ENCODE measurements at places on chromosomes 12 and 14.

GRCh38 chr12:89936631-89937030 lies 228.0 kb upstream of the ATP2B1 start:
- DNase-seq: no peak

- no peak for DNase-seq
Observed at GRCh38 chr12:1205512-1206060, 214.6 kb downstream of the ERC1 start.

DNA sequence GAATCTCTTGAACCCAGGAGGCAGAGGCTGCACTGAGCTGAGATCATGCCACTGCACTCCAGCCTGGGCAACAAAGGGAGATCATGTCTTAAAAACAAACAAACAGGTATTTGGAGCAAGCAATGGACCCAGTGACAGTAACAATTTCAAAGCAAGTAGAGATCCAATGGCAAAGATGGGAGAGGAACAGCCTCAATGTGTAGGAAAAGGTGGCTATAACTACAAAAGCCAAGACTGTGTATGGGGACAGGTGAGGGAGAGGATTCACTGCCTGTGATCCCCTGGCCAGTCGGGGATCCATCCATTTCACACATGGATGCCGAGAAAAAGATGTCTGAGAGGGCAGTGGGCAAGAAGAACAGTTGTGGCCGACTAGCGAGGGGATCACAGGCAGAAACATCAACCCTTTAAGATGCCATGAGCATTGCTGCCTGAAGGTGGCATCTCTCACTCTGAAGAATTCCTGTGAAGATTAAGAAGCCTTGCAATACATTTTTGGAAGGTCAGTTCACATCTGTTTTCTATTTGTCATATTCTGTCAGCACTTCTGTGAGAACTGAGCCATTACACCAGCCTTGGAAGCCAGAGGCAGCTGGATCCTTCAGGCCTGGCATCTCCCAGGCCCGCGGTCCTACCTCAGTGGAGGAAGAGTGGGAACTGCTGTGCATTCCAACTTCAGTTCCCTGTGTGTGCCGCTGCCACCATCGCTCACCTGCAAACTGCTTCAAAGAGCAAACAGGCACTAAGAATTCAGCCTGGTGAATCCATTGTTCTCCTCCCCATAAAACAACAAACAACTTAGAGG lies 54.5 kb upstream of the FRS2 start:
- DNase-seq: peak; percentile 96

DNA sequence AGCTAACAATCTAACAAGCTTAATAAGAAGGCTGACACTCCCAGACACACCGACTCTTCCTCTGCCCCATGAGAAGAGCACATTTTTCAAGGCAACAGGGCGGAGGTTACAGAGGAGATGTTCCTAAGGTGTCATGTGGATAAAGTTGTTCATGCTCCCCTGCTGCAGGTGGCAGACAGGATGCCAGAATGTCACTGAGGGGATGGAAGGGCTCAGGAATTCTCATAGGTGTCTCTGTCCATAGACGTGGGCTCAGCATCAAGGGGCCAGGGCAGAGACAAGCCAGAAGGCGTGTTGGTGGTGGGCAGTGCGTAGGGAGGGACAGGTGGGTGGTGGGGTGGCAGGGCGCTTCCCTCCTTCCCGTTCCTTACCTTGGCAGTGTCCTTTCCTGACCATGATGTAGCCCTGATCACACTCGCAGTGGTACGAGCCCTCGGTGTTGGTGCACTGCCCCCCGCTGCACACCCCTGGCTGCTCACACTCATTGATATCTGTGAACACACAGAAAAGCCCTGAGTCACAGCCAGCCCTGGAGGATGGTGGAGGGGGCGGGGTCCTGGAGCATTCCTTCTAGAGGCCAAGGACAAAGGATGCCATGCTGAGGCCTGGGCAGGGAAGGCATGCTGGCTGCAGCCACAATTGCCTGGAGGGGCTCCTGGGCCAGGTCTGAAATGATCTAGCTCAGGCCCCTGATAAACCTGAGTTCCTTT lies 23.0 kb downstream of the ISCA2 start:
- peak; percentile 31 for DNase-seq

DNA sequence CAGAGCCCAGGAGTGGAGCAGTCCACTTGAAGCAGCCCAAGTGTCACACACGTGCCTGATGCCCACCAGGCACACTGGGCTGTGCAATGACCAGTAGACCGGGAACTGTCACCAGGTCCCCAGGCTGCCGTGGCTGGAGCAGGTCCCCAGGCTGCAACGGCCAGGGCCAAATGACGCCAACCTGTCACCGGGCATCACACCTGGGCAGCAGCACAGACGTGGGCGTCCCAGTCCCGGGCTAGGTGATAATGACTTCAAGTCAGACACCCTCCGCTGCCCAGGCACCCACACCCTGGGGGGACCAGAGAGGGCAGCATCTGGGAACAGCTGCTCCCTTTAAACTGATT lies 30.6 kb upstream of the MMP17 start:
- no peak for DNase-seq

DNA sequence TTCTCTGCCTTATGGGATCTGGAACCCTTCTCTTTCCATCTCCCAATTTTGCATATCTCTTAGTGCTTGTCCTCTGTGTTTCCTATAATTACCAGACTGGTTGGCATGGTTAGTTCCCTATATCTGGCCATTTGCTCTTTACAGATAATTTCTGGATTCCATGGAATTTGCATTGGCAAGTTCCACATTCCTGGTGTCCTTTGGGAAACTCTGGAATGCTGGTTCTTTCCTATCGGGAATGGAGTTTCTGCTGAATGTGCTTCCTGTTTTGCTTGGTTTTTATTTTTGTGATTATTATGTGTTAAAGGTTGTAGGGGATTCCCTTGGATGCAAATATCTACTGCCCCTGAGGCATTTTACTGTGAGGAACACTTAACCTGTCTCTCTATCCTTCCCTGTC lies 193.0 kb upstream of the BTG1 start:
- peak; percentile 20 for DNase-seq

DNA sequence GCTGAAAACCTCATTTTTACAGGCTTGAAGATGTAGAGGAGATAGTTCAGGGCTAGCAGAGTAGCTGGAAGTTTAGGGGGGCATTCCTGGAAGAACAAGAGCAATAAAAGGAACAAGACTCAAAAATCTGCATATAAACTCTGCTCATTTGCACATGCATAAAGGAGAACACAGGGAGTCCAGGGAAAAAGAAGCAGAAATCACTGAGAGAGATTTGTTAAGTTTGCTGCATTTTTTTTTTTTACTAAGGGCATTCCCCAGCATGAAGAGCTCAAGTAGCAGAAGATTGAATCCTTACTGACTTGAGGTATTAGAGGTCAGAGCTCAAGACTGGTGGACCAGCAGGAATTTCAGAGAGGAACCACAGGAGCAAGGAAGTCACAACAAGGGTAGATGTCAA lies 28.2 kb upstream of the BCL11B start:
- no peak for DNase-seq

DNA sequence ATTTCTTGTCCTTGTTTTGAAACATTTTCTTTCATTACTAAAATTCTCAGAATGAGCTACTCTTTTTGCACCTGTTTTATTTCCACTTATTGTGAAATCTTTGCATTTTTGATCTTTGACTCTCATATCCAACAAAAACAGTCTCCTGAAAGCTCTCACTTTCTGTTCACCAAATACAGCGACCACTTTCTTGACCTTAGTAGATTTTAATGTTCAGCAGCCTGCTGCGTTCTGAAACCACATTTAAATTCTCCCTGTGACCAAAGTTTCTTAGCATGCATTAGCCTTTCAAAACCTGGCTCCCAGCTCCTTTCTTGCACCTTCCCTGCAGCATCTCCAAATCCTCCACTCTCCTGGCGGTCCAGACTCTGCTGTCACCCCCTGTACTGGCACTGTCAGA lies 404.4 kb upstream of the PDE3A start:
- DNase-seq: no peak

DNA sequence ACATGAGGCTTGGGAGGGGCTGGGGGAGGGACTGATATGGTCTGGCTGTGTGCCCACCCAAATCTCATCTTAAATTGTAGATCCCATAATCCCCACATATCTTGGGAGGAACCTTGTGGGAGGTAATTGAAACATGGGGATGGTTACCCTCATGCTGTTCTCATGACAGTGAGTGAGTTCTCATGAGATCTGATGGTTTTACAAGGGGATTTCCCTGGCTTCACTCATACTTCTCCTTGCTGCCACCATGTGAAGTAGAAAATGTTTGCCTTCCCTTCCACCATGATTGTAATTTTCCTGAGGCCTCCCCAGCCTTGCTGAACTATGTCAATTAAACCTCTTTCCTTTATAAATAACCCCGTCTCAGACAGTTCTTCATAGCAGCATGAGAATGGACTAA lies 362.9 kb downstream of the PCNX1 start:
- DNase-seq: no peak

- no peak for DNase-seq
Observed at GRCh38 chr14:56891226-56891625, 80.9 kb upstream of the OTX2 start.

DNA sequence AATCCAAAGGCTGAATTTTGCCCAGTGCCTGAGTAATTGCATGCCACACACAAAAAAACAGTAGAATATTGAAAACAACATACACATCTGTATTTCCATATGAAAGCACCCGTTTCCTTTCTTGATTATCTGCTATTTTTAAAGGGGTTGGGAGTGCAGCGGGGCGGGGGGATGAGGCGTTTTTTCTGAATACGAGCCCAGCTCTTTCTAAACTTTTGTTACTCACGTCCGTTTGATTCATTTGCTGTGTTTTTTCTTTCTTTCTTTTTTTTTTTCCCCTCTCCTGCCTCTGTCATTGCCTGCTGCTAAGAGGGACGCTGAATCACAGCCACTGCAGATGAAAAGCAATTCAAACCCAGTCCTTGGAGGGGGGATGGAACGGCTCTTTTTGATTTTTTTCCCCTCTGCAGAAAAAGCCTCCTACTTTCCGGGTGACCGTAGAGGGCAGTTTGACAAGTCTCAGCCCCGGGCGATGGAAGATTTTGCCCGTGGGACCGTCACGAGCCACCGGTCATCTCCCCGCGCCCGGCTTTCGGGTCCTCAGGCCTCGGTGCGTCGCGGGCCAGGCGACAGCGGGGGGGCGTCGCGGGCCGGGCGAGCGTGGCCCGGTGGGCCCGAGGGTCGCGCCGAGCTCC lies 572 bp upstream of the RASSF8 start:
- peak; percentile 83 for DNase-seq

- no peak for DNase-seq
Observed at GRCh38 chr12:3980504-3981272, 107.5 kb upstream of the PARP11 start.

GRCh38 chr12:121543786-121544185 lies 37.0 kb downstream of the KDM2B start:
- no peak for DNase-seq

DNA sequence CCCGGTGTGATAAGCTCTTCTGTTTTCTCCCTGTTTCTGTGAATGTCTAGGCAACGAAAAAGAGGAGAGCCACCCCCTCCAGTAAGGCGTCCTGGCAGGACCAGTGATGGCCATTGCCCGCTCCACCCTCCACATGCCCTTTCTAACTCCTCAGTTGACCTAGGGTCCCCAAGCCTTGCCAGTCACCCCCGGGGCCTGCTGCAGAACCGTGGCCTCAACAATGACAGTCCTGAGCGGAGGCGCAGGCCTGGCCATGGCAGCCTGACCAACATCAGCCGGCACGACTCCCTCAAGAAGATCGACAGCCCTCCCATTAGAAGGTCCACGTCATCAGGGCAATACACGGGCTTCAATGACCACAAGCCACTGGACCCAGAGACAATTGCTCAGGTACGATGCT lies 94.3 kb downstream of the KICS2 start:
- DNase-seq: no peak

DNA sequence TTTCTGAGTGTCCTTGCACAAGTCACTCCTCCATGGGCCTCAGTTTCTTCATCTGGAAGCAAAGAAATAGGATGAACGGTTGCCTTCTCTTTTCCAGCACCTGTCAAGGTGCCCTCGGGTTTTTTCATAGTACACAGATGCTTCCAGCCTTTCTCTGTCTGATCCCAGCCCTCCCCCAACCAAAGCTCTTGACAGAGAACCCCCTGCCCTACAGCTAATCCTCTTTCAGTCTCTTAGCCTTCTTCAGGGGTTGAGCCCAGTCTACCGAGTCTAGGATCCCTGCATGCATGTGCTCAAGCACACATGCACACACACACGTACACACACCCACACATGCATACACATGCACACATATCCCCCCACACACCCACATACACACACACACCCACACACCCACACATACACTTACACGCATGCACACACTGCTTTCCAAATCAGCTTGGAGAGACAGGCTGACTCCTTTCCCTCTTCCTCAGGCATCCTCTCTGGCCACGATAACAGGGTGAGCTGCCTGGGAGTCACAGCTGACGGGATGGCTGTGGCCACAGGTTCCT lies 4.7 kb downstream of the CDCA3 start:
- DNase-seq: no peak

GRCh38 chr14:81157431-81157830 lies 63.3 kb downstream of the GTF2A1 start:
- DNase-seq: peak; percentile 37

- no peak for DNase-seq
Observed at GRCh38 chr12:62860020-62860419, 74.9 kb downstream of the PPM1H start.

DNA sequence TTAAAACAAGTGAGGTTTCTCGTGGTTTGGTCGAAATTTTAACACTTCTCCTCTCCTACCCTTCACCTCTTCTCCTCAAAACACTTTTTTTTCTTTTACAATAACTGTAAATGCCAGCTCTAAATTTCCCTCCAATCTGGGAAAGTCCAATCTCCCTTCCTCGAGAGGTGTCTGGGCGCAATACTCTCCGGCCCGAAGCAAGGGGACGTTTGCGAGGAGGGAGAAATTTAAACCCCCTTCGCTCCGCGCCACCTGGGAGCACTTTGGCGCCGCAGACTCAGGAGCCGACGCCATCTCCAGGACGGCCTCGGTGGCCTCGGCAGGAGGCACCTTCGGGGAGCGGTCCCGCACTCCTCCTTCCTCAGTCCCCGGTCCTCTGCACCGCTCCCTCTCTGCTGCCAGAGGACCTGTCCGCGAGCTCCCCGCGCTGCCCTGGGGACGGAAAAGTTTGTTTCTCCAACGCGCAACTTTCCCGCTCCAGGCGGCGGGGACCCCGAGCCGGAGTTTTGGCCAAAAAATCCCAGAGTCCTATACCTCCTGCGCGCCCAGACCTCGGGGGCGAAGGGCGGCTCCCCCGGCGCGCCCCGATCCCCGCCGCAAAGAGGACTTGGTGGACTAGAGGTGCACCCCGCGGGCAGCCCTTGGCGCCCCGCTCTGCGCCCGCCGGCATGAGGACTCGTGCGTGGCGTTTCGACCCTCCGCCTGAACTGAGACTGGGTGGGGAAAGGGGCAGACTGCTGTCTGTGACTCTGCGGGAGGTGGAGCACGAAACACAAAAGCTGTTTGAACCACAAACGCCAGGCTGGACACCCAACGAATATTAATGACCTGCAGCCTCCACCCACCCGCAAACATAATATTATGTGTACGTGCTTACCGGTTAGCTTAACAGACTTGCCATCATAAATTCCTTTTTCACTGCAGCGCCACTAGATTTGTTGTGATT lies 95.2 kb upstream of the HMGA2 start:
- DNase-seq: peak; percentile 25

- DNase-seq: peak; percentile 40
Observed at GRCh38 chr12:71708658-71709057, 22.8 kb downstream of the TMEM19 start.

GRCh38 chr12:1502379-1502720 lies 92.0 kb downstream of the FBXL14 start:
- peak; percentile 31 for DNase-seq

GRCh38 chr12:107447336-107447735 lies 238.3 kb upstream of the PWP1 start:
- DNase-seq: no peak

GRCh38 chr14:20341646-20342045 lies 1.8 kb upstream of the PARP2 start:
- DNase-seq: no peak

GRCh38 chr12:111404362-111405148 lies 1.2 kb upstream of the SH2B3 start:
- peak; percentile 66 for DNase-seq

- no peak for DNase-seq
Observed at GRCh38 chr12:24487606-24488005, 461.3 kb downstream of the BCAT1 start.

Measured in fibroblast of skin of abdomen (primary cell).